ENCODE measurements at places on chromosomes 5 and 9. TPM values are rescaled to one million over a fixed set of nuclear protein-coding genes. Genes with fewer than 3 reads are reported as not detected.

Gene C5orf24
- 63.1 TPM for total RNA-seq

Gene EGFLAM
- total RNA-seq, result 14.2 TPM

Gene CCDC183
- 3.1 TPM for total RNA-seq

Gene KIF27
- 11.5 TPM for total RNA-seq

Gene PCDHAC1
- 1.2 TPM for total RNA-seq

Gene ELP1
- total RNA-seq, result 40.4 TPM

Gene RPL7A
- total RNA-seq, result 1,659 TPM

Gene ROR2
- total RNA-seq, result 31.0 TPM

Gene MORN5
- total RNA-seq, result 1.6 TPM

Gene UBAP2
- total RNA-seq, result 36.3 TPM

Gene EHMT1
- 96.8 TPM for total RNA-seq

Gene SLC27A6
- 0.93 TPM for total RNA-seq

Gene PAIP2
- 68.5 TPM for total RNA-seq

Gene FOXD4L6
- not detected for total RNA-seq

Gene TMEM141
- total RNA-seq, result 58.8 TPM
